ENCODE measurements at places on chromosomes 16 and 17.

DNA sequence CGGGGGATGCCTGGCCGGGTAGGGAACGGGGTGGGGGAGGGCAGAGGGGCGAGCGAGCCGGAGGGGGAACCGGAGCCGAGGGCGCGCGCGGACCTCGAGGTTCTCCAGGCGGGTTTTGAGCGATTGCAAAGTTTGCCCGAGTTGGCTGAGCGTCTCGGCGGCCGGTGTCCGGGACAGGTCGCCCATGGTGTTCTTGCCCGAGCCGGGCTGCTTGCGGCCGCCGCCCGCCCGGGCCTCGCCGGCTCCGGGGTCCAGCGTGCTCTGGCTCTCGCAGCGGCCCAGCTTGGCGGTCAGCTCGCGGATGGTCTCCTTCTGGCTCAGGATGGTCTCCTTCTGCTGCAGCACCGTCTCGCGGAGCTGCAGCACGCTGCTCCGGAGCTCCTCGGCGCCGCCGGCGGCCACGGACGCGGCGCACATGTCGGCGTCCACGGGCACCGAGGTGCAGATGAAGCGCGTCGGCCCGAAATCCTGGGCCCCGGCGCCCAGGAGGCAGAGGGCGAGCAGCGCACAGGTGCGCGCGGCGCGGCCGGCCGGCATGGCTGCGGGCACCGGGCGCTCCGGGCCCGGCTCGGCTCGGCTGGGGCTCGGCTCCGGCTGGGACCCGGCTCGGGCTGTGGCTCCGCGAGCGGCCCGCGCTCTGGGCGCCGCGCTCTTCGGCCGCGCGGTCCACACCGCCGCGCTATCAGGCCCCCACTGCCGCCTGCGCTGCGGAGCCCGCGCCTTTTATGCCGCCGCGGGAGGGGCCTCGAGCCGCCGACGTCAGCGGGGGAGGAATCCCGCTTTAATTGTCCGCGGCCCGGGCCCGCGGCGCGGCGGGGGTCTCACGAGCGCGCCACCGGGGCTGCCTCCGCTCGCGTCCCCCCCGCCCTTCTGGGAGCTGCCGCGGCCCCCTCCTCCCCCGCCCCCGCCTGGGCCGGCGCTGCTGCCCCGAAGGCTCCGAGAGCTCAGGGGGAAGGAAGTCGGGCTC lies at the start of gene NPTX1:
Gene NPTX1, minus strand, starts transcription at position 698 of the 967 bp plus-strand sequence. Its CDS starts 161 bp downstream, at position 537.
- peak; percentile 29 for DNase-seq

- no peak for DNase-seq
Measured at GRCh38 chr17:46873941-46874645, 22.7 kb downstream of the WNT9B start.

GRCh38 chr16:48102083-48103008 lies 53.4 kb downstream of the ABCC12 start:
- DNase-seq = no peak

GRCh38 chr17:72726936-72727335 lies 365.6 kb downstream of the SLC39A11 start:
- DNase-seq = peak; percentile 71

GRCh38 chr17:73343168-73343634 lies 31.4 kb upstream of the CDC42EP4 start:
- DNase-seq = no peak

- no peak for DNase-seq
Measured at GRCh38 chr17:66272811-66273585, 29.4 kb upstream of the PRKCA start.

GRCh38 chr16:7736138-7736665 lies 403.6 kb downstream of the RBFOX1 start:
- no peak for DNase-seq

GRCh38 chr16:76634847-76635697 lies 357.9 kb downstream of the CNTNAP4 start:
- DNase-seq = no peak

DNA sequence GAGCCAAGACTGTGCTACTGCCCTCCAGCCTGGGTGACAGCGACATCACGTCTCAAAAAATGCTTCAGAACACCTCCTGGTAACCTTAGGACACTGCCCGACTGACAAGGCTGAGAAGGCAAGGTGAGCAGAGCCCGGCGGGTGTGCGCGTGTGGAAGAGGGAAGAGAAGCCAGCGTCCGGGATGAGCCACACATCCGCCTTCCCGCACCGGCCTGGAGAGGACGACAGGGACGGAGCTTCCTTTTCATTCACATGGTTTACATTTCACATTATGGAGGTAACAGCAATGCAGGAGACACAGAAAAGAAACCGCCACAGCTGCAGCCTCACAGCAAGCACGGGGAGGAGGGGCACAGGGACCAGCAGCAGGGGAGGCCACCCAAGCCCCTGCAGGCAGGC lies 16.5 kb downstream of the HAGH start:
- no peak for DNase-seq

GRCh38 chr16:84237994-84238750 lies 1.6 kb downstream of the KCNG4 start:
- no peak for DNase-seq

- DNase-seq = no peak
Measured at GRCh38 chr16:81067166-81067565, 9.9 kb downstream of the C16orf46 start.

DNA sequence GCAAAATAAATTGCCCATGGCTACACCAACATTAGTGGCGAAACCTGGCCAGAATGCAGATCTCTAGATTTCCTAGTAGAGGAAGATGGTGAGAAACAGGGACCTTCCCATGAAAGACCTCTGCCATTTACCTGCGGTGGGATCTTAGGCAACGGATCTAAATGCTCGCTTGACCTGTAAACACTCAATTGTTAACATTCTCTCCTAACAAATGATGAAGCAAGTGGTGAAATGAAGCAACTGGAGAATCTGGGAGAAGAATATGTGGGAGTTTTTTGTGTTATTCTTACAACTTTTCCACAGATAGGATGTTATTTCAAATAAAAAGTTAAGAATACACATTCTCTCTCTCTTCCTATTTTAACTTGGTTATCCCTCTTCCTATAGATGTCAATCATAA lies 56.6 kb downstream of the SMG6 start:
- no peak for DNase-seq

DNA sequence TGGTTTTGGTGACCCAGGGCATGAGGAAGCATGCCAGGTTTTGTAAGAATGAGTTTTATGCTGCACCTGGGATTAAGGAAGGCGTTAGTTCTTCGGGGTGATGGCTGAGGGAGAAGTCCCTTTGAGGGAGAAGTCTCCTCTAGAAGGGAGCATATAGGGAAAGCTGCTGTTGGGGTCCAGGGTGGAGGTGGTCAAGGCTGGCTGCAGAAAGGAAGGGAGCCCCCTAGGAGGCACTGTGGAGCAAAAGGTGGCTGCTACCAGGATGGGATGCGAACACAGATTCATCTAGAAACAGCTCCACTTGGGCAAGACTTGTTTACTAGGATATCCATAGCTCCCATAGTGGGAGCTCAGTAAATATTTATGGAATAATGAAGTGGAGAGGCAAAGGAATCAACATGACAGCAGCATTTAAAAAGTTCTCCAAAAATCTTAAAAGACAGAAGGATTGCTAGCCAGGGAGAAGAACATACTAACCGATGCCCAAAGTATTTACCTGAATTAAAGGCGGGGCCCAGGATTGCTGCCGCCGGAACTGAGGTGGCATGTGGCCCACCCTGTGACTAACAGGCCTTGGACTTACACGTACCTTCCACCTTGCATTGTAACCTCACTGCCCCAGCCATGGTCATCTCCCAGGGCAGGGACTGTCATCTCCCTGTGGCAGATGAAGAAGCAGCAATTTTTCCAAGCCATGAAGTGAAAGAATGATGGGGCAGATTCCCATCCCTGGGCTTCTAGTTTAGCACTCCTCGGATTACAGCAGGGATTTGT lies 7.1 kb upstream of the LPCAT2 start:
- peak; percentile 21 for DNase-seq

DNA sequence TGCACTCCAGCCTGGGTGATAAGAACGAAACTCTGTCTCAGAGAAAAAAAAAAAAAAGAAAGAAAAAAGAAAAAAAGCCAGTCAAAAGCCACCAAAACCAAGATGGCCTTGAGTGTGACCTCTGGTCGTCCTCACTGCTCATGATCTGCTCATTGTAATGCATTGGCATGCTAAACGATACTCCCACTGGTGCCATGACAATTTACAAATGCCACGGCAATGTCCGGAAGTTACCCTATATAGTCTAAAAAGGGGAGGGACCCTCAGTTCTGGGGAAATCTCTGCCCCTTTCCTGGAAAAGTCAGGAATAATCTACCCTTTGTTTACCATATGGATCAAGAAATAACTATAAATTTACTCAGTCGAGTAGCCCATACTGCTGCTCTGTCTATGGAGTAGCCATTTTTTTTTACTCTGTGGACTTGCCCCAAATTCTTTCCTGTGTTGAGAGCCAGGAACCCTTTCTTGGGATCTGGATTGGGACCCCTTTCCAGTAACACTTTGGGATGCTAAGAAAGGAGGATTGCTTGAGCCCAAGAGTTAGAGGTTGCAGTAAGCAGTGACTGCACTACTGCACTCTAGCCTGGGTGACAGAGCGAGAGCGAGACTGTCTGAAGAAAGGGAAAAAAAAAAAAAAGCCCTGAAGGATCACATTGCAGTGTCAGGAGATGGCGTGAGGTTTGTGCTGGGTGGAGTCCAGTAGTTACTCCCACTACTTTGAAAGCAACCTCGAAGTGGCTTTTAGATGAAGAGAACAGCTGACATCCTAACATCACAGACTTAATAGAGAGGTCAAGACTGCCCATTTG lies 3.7 kb upstream of the TMEM231 start:
- DNase-seq = peak; percentile 19

GRCh38 chr16:74252329-74252728 lies 44.3 kb upstream of the PSMD7 start:
- peak; percentile 62 for DNase-seq

GRCh38 chr17:76174037-76174436 lies 33.0 kb upstream of the FOXJ1 start:
- no peak for DNase-seq

DNA sequence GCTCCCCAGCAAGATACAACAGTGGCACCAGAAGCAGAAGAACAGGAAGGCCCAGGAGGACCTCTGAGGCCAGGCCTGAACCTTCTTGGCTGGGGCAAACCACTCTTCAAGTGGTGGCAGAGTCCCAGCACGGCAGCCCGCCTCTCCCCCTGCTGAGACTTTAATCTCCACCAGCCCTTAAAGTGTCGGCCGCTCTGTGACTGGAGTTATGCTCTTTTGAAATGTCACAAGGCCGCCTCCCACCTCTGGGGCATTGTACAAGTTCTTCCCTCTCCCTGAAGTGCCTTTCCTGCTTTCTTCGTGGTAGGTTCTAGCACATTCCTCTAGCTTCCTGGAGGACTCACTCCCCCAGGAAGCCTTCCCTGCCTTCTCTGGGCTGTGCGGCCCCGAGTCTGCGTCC lies 11.9 kb downstream of the CES3 start:
- DNase-seq = no peak

DNA sequence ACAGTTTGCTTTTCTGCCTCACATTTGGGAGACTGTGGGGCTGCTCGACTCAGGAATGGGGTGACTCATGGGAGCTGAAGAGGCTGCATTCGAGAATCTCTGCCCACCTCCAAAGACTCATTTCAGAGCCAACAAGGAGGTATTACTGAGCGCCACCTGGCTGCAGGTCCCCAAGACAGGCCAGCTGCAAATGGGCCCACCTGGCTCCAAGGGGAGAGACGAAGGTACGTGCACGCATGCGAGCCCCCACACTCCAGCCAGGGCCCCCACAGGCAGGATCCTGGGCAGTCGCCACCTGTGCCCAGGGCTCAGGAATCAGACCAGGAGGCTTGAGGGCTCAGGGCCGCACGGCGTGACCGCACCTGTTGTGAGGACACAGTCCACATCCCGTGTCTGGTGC lies 6.0 kb downstream of the HAGHL start:
- DNase-seq = no peak

- DNase-seq = no peak
Measured at GRCh38 chr16:27098366-27099049, 31.8 kb downstream of the C16orf82 start.

GRCh38 chr17:77307479-77308198 lies 166.9 kb downstream of the SEC14L1 start:
- DNase-seq = no peak

DNA sequence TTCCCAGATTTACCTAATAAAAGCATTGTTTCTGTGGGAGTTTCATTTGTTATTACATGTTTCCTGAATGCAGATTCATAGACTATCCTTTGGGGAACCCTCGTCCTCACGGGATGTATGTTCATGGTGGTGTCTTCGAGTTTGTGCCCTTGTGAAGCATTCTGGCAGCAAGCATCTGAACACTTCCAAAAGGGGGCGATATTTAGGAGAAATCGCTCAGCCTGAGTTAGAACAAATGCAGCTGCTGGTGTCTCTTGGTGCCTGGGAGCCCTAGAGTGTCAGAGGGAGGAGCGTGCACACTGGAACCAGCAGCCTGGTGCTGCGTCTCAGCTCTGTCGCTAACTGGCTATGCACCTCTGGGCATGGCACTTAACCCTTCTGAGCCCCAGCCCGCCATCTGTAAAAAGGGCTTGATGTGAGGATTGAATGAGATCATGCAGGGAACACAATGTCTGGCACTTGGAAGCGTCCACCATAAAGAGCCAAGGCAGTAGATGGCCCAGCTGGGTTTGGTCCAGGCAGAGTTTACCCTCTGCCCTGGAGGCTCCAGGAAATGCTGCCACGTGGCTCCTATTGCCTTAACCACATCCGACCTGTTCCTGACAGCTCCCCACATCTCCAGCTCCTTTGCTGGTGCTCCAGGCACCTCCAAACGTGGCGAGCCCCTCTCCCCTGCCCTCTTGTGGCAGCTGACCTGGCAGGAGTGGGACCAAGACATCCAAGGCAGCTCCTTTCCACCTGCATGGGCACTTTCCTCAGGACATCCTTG lies 25.0 kb upstream of the C16orf78 start:
- peak; percentile 9 for DNase-seq

DNA sequence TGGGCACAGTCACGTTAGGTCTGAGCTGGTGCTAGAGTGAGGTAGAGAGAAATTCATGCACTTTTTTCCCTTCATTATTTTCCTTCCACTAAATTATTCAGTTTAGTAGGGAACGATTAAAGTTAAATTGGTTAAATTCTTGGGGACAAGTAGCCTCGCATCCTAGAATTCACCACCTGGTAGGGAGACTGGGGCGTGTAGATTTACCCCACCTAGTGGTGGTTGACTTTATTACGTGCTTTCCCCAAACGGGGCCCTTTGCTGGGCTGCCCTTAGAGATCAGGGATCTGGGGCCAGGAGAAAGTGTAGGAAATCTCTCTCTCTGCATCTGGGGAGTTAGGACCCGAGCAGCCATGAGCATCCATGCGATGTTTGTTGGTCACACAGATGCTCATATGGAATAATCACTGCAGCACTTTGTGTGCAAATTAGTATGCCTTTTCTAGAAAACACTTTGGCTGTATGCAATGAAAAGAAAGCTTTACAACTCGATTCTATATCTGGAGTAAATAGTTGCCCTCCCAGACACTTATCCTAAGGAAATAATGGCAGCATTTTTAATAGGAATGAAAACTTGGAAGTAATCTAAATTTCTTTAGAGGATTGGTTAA lies 107.0 kb downstream of the PLCG2 start:
- DNase-seq = peak; percentile 72

- no peak for DNase-seq
Measured at GRCh38 chr17:17754719-17755686, 73.7 kb downstream of the RAI1 start.

- DNase-seq = no peak
Measured at GRCh38 chr17:41530062-41531048, 2.2 kb upstream of the KRT19 start.

- DNase-seq = no peak
Measured at GRCh38 chr17:54749157-54749556, 151.5 kb upstream of the TOM1L1 start.

- DNase-seq = no peak
Measured at GRCh38 chr16:20874088-20874581, 26.0 kb downstream of the DCUN1D3 start.

GRCh38 chr17:41639492-41640473 lies 15.4 kb upstream of the KRT17 start:
- DNase-seq = no peak
